ENCODE measurements at places on chromosomes 3 and 15.

- H3K27me3 ChIP-seq: no peaks in the 10 kb centered on the region
- no peak overlapping the region for H3K27ac ChIP-seq
- no peak for DNase-seq
These were observed 1.6 kb downstream of the DNAJC13 start for GRCh38 chr3:132418916-132419315.

- H3K27ac ChIP-seq: no peak overlapping the region
- no peaks in the 10 kb centered on the region for H3K27me3 ChIP-seq
- no peak overlapping the region for H3K4me3 ChIP-seq
- DNase-seq: no peak
These were observed 38.8 kb upstream of the B3GNT5 start for GRCh38 chr3:183214277-183214612.

- H3K4me1 ChIP-seq: no peaks in the 10 kb centered on the region
- H3K27me3 ChIP-seq: no peaks in the 10 kb centered on the region
- H3K4me3 ChIP-seq: no peak overlapping the region
- H3K27ac ChIP-seq: no peak overlapping the region
These were observed 28.4 kb downstream of the PEAK1 start for GRCh38 chr15:77391372-77391951.

- H3K36me3 ChIP-seq: no peaks in the 10 kb centered on the region
- peaks cover 5% of the 10 kb centered on the region for H3K4me1 ChIP-seq
- no peak for DNase-seq
- no peak overlapping the region for H3K4me3 ChIP-seq
- no peak overlapping the region for H3K27ac ChIP-seq
These were observed 10.6 kb downstream of the FAM107A start for GRCh38 chr3:58566398-58567250.

GRCh38 chr3:128496019-128496601 lies 3.1 kb upstream of the GATA2 start:
- H3K4me3 ChIP-seq: no peak overlapping the region
- H3K4me1 ChIP-seq: peaks cover 15% of the 10 kb centered on the region
- H3K27ac ChIP-seq: no peak overlapping the region
- no peaks in the 10 kb centered on the region for H3K36me3 ChIP-seq
- DNase-seq: no peak

GRCh38 chr3:127961963-127962362 lies 46.9 kb downstream of the KBTBD12 start:
- H3K36me3 ChIP-seq: no peaks in the 10 kb centered on the region
- H3K4me1 ChIP-seq: no peaks in the 10 kb centered on the region
- no peak overlapping the region for H3K4me3 ChIP-seq
- DNase-seq: peak; percentile 90

DNA sequence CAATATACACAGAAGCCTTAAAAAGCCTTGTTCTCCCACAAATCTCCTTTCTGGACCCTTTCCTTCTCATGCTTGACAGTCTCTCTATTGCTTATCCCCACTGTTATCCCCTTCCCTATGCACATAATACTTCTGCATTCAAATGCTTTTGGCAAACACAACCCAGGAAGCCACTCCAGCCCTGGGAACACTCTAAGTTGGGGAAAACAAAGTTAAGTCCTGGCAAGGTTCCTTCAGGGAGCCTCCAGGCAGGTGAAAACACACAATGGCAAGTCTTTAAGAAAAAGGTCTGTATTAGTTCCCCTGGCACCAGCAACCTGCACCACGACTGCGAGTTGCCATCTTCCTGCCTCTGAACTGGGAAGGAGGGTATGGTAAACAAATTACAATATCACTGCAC lies 19.7 kb upstream of the GANC start:
- DNase-seq: no peak
- H3K4me3 ChIP-seq: no peak overlapping the region
- H3K27me3 ChIP-seq: no peaks in the 10 kb centered on the region
- no peaks in the 10 kb centered on the region for H3K4me1 ChIP-seq
- H3K27ac ChIP-seq: no peak overlapping the region
- no peaks in the 10 kb centered on the region for H3K36me3 ChIP-seq

GRCh38 chr15:88651971-88652370 lies 13.2 kb downstream of the ISG20 start:
- no peaks in the 10 kb centered on the region for H3K36me3 ChIP-seq
- H3K27me3 ChIP-seq: no peaks in the 10 kb centered on the region
- H3K27ac ChIP-seq: no peak overlapping the region
- no peak for DNase-seq

- no peaks in the 10 kb centered on the region for H3K27me3 ChIP-seq
- no peaks in the 10 kb centered on the region for H3K4me1 ChIP-seq
- H3K27ac ChIP-seq: no peak overlapping the region
- no peaks in the 10 kb centered on the region for H3K36me3 ChIP-seq
- H3K4me3 ChIP-seq: no peak overlapping the region
- no peak for DNase-seq
These were observed 22.0 kb downstream of the STARD5 start for GRCh38 chr15:81301815-81302399.

- H3K4me3 ChIP-seq: no peak overlapping the region
- no peaks in the 10 kb centered on the region for H3K27me3 ChIP-seq
- H3K27ac ChIP-seq: no peak overlapping the region
These were observed 462.2 kb downstream of the NSUN3 start for GRCh38 chr3:94525043-94525442.

GRCh38 chr3:8891774-8892173 lies 71.5 kb downstream of the RAD18 start:
- no peak overlapping the region for H3K4me3 ChIP-seq
- no peaks in the 10 kb centered on the region for H3K36me3 ChIP-seq
- no peak overlapping the region for H3K27ac ChIP-seq
- no peaks in the 10 kb centered on the region for H3K4me1 ChIP-seq
- DNase-seq: no peak
- no peaks in the 10 kb centered on the region for H3K27me3 ChIP-seq

DNA sequence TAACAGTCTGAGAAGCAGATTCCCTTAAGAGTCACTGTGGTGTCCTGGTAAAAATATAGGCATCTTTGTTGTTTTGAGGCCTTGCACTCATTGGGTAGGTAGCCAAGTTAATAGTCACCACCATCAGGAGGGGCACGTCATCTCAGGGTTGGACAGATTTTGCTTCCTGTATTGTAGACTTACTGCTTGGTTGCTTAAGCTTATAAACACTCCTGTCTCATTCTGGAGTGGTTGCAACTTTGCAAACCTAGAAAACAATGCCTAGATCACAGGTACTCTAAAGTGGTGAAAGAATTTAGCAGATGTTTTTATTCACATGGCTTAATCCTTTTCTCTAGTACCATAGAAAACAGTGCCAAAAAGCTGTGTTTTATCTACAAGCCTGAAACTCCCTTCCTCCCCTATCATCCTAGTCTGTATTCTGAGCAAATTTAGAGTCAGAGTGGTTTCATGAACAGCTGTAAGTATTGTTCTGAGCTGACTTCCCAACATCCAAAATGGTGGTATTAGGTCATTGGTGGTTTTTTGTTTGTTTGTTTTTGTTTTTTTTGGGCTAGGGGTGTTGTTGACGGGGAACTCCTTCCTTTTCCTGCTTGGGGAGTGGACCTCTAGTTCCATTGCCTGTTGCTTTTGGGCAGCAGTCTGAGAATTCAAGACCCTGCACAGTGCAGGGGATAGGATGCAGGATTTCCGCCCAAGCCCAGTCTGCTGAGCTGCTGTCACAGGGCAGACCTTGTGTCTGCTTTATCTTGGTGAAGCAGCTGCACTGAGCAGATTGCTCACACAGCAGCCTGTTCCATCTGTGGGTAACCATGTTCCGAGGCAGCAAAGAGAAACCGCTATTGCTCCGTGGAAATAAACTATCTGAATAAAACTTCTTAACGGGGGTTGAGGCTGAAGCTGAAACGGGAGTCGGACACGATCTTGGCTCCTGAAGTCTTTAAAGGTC lies 202.0 kb downstream of the AKAP13 start:
- no peak overlapping the region for H3K4me3 ChIP-seq
- no peak overlapping the region for H3K27ac ChIP-seq
- H3K27me3 ChIP-seq: no peaks in the 10 kb centered on the region
- DNase-seq: no peak
- H3K36me3 ChIP-seq: peaks cover 10% of the 10 kb centered on the region
